ENCODE measurements at places on chromosomes 2 and 18.

- DNase-seq: no peak
Observed at GRCh38 chr2:26011609-26011989, 22.3 kb upstream of the RAB10 start.

DNA sequence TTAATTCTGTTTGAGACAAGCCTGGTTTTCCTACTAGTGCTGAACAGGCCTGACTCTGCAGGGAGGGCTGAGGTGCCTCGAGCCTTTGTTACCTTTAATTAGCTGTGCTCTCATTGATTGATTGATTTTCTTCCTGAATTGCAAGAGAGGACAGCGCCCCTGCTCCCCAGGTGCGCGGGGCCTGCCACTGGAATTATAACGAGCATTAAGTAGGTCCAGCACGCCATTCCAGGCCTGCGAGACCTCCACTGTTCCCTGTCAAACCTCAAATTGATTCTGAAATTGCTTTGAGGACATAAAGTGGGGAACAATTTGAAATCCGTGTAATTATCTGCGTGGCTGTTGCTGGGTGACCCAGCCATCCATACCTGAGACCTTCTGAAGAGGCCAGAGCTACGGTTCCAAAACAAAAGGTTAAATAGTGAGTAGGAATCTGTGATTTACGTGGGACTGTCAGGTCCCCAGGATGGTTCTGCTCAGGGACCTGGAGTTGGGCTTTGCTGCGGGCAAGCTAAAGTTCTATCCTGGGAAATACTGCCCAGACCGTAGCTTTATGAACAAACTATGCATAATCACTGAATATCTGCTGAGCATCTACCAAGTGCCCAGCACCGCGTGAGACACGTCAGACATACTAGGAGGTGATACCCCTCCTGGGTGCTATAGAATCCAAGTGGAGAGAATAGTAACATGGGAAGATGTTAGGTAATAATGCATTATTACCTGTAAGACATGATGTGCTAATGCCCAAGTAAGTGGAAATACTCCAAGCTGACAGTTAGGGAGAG lies 104.1 kb downstream of the ZBTB7C start:
- no peak for DNase-seq

GRCh38 chr18:54260396-54261072 lies 8.8 kb upstream of the POLI start:
- no peak for DNase-seq

- DNase-seq: no peak
Observed at GRCh38 chr18:50847192-50847591, 27.4 kb upstream of the MRO start.

DNA sequence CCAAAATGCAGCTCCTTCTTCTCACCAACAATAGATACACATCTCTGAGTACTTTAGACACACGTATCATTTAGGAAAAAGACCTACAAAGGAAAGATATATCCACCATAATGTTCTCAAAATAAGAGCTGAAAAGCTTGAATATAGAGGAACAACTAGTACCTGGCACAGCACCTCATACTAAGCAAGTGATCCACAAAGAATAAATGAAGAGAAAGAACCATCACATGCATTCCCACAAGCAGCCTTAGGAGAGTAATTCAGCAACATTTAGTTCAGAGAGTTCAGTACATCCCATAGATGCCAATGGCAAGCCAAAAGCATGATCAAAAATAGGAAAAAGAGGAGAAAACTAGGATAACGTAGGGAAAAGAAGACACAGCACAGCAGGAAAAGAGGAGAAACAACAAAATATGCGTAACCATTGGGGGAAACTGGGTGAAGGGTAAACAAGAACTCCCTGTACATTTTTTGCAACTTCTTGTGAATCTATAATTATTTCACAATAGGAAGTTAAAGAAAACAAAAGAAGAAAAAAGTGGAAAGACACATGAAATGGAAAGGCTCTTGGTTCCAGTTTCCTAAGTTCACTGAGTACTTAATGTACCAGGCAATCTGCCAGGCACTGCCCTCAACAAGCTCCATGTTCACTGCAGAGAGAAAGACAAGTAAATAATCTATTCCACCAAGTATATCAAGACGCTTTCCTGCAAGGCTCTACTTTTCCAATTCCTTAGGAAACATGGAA lies 22.3 kb downstream of the CLASP1 start:
- DNase-seq: no peak

DNA sequence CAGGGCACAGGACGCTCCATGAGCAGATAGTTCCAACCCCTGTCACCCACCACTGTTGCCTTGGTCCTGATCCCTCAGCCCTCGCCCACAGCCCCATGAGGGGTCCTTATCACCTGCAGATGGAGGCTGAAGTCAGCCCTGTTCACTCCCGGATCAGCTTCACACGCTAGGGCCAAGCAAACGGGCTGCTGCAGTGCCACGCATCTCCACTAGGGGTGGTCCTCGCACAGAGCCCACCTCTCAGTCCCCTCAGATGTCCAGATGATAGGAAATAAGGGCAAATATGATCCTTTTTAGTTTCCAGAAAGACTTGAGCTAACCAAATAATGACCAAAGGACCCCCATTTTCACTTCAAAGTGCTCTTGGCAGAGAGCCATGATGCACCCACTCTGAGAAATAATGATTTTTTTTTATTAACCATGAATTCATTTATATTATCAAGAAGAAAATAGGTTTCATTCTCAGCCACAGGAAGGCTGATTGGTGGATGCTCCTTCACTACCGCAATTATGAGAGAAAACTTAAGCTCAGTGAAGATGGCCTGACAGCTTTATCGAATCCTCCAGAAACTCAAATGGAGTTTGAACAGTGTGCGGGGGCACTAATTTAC lies 71.9 kb upstream of the KLHL29 start:
- peak; percentile 56 for DNase-seq

- DNase-seq: no peak
Observed at GRCh38 chr18:77567205-77567604, 317.6 kb downstream of the GALR1 start.

DNA sequence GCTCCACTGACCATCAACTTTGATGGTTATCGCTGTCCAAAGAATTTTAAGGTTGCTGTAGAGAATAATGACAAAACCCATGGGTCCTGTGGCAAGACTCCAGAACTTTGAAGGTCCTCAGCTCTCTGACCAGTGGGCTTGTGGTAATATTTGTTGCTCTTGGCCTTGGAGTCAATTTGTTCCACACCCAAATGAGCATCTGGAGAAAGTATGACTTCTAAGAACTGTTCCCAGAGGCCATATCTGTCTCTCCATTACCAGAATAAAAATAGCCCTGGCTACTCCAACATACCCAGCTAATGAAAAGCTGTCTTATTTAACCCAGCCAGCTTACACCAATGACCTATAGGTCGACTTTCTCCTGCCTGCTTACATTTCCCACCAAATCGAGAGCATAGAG lies 466.4 kb downstream of the MEIS1 start:
- DNase-seq: no peak

DNA sequence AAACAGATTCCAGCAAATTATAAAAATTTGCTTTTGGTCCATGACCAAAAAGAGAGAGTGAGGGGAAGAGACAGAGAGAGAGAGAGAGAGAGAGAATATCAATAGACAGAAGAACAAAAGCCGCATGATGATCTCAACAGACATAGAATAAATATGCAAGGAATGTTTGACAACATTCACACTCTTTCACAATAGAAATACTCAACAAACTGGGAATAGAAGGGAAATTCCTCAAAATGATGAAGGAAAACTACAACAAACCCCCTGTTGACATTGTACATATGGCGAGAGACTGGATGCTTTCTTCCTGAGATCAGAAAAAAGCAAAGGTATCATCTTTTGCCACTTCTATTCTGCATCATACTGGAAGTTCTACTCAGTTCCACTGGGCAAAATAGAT lies 309.7 kb downstream of the RAD51AP2 start:
- no peak for DNase-seq

- DNase-seq: no peak
Observed at GRCh38 chr2:135198481-135198880, 146.4 kb downstream of the RAB3GAP1 start.

DNA sequence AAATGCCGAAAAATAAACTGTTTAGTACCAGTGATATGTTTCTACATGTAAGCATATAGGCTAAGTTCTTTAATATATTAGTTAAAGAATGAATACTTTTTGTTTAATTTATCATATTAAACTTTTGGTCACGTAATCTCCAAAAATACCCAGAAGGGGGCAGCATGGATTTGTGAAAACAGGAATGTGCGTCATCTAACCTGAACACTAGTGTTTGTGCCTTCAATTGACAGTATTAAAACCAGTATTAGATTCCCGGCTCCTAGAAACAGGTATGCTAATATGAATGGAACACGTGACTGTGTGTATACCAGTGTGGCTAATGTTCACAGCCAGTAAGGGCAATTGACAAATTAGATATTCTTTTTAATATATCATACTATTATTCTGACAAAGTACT lies 51.8 kb downstream of the WDR7 start:
- DNase-seq: peak; percentile 14

DNA sequence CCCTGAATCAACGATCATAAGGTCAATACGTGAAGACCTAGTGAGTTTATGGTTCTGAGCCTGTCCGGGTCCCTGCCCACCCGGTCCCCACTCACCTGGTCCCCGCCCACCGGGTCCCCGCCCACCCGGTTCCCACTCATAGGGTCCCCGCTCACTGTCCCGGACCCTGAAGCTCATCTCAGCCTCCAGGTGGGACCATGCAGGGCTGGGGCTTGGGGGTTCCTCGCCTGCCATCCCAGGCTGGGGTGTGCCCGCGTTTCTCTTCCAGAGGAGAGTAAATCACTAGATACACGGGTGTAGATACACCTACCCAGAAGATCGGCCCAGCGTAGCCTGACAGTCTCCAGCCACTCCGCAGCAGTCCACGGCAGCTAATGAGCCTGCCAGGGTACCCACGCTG lies 131.5 kb downstream of the MBP start:
- DNase-seq: no peak

DNA sequence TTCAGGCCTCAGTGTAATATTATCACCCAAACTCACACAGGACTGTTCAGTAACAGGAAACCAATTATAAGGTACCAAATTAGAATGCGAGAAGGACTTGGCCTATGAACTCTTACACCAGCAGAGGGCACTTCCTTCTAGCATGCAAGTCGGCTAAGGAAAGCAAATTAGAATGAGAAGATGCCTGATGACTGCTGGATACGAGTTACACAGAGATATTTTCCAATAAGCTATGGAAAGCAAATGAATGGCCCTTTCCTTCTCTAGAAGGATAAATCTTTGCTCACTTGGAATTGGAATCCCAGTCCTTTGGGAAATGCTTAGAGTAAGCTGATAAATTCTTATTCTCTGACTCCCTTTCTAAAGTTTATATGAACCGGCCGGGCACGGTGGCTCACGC lies 109.8 kb downstream of the AP1S3 start:
- peak; percentile 14 for DNase-seq

DNA sequence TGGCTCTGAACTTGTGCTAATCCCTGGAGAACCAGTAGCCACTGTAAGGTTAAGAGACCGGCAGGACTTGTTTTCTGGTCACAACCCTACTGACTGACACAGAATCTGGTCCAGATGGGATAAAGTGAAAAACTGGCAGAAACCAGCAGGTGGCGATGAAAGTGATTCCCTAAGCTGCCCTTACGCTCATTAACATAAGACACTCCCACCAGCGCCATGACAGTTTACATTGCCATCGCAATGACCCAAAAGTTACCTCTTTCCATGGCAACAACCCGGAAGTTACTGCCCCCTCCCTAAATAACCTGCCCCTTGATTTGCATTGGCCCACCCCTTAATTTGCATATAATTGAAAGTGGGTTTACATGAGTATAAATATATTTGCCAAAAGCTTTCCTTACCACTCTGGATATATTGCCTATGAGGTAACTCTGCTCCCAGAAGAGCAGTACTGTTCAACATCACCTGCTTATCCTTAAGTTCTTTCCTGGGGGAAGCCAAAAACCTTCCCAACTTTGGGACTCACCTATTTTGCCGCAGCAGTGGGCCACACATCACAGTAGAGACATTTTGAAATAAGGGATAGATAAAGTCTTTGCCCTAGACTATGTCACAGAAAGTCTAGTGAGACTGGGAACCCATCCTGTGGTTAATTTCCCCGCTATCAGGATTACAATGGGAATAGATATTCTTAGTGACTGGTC lies 35.8 kb upstream of the AFF3 start:
- DNase-seq: peak; percentile 14

DNA sequence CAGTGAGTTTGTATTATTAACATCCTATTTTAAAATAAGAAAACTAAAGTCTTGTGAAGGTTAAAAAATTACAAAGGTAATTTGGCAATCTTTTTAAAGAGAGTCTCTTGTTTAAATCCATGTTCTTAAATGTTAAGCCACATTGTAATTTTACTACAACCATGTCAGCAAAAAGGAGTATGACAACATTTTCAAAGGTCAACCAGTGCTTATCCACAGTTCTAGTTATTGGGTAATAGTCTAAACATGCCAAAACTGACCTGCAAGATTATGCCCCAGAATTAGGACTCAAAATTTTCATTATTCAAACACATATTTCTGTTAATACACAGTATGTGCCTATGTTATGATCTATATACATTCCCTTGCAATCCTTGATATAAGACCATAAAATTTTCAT lies 1312.6 kb upstream of the CHAC2 start:
- no peak for DNase-seq

DNA sequence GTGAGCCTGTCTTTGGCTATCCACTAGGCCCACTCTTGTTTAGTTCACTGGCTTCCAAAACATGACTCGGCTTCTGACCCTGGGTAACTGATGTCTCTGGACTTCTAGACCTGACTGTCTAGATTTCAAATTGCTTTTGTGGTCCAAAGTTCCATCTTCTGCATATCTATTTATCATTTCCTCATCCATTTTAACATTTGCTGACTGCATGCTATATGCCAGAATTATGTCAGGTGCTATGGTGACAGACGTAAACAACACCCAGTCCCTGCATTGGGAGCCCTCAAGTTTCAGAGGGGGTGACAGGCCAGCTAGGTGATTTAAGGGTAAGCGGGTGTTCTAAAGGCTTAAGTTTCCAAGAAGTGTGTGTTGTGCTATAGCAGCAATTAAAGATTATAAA lies 140.9 kb downstream of the PIEZO2 start:
- DNase-seq: no peak

DNA sequence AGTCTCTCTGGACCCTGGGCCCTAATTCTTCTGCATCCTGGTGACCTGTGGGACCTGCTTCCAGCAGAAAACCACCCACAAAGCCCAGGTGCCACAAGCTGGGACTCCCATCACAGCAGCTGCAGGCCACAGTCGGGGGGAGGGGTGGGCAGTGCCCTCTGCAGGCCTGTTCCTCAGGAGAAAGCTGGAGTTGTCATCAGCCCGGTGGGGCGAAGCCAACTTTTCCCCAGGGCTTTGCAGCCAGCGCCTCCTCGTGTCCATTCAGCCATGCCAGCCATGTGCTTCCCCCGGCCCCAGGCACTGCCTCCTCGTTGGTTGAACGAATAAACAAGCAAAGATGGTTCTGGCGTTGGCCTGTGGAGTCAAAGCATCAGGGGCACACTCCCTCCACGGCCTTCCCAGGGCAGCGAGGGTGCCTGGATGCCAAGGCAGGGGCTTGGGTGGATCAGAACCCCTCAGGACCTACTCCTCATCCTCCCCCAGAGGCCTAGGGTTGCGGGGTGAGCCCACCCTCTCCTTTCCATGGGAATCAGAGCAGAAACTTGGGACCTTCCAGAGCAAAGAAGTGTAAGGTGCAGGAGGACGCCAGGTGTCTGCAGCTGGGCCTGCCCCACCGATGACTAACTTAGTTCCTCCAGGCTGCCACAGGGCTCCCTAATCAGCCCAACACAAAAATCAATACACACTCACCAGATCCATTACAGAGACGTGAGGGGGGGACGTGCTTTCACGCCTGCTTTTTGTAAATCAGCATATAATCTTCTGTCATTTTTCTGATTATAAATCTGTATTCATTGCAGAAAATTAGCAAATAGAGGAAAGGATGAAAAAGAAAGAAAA lies 75.7 kb upstream of the RAB6C start:
- DNase-seq: no peak
